ENCODE measurements at places on chromosomes 7 and 10. TPM values are rescaled to one million over a fixed set of nuclear protein-coding genes. Genes with fewer than 3 reads are reported as not detected.

GRCh38 chr7:18175801-18176450 is 148.3 kb upstream of the PRPS1L1 start:
- DNase-seq, result no peak

DNA sequence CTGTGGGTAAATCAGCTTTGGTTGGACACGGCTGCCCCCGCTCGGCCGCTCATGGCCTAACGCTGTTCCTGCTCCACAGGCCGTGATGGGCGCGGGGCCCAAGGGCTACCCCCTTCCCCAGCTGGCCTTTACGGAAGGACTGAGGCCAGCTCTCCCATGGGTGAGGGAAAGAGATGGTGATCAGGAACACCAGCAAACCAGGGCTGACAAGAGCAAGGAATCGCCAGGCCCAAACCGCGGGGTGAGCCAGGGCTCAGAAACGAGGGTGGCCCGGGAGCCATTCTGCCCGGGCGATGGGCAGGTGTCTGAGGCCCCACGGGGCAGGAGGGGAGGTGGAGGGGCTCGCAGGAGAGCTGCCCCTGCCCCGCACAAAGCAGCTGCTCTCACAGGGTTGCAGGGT is 26.6 kb downstream of the GPER1 start:
- DNase-seq, result no peak

- DNase-seq, result no peak
Measured at GRCh38 chr7:6556196-6556595, 4.9 kb upstream of the GRID2IP start.

DNA sequence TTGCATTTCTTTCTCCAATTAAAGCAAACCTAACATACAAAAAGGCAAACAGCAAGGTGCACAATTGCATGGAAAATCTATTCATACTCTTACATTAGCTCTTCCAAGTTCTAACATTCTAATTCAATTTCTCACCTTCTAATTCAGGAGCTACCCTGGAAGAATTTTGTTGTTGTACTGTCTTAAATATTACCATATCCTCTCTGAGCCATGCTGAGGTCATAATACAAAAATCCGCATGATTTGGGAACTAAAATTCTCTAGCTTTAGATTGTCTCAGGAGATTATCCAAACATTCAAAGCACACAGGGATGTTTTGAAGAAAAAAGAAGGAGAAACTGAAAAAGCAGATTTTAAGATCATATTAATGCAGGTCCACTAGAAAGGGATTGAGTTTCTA is 229.9 kb downstream of the KIAA1217 start:
- DNase-seq, result no peak

GRCh38 chr10:129098517-129098916 is 368.5 kb upstream of the MGMT start:
- no peak for DNase-seq

- DNase-seq, result no peak
Measured at GRCh38 chr7:95545007-95545615, 51.2 kb downstream of the PDK4 start.

- no peak for DNase-seq
Measured at GRCh38 chr7:20776214-20776911, 10.3 kb downstream of the SP8 start.

DNA sequence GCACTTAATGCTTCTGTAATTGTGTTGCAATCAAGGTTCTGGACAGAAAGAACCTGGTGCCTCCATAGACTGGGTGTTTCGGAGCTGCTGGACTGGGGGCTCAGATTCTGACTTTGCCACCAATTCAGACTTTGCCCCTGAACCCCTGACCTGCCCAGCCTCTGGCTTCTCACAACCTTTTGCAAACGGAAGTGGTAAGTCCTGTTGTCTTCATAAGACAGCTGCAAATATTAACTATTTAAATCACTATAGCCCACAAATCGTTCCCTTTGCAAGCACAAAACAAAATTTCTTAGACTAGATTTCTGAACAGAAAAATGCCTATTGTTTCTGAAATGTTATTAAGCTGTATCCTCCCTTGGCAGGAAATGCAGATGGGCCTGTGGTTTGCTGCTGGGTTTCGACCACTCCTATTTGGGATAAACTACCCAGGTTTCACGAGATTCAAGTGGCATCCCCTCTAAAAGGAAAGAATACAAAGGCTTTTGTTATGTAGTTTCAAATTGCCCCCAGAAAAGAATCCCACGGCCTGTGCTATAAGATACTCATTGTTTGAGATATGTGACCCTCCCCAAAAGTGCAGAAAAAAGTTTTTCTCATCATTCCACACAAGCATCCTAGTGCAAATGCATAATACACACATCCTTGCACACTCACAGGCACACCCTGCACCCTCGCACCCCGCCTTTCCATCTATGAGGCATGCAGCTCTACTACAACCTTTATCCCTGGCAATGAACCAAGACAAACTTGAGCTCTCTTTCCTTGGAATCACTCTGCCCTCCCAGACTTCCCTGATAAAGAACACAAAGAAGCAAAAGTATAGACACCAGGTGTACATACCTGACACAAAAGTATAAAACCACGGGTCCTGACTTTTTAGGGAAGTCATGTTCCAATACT is 209.1 kb downstream of the PRPF18 start:
- DNase-seq, result peak; percentile 40

Gene OR2A5
- not detected for total RNA-seq

Gene MBLAC1
- 2.3 TPM for total RNA-seq

Gene PWWP2B
- 8.1 TPM for total RNA-seq

Gene CYP17A1
- not detected for total RNA-seq

Gene WASHC2A
- total RNA-seq, result 48.2 TPM

Gene OR9A2
- total RNA-seq, result not detected

Gene A1CF
- not detected for total RNA-seq

Gene POLR2J2
- total RNA-seq, result 36.6 TPM

Gene PTPRN2
- 2.7 TPM for total RNA-seq

Gene UPK3BL1
- 9.4 TPM for total RNA-seq

Gene GJD4
- total RNA-seq, result not detected
